ENCODE measurements at places on chromosomes 7 and 10.

- no peak for DNase-seq
Measured at GRCh38 chr7:76191783-76192240, 9.9 kb upstream of the SRRM3 start.

DNA sequence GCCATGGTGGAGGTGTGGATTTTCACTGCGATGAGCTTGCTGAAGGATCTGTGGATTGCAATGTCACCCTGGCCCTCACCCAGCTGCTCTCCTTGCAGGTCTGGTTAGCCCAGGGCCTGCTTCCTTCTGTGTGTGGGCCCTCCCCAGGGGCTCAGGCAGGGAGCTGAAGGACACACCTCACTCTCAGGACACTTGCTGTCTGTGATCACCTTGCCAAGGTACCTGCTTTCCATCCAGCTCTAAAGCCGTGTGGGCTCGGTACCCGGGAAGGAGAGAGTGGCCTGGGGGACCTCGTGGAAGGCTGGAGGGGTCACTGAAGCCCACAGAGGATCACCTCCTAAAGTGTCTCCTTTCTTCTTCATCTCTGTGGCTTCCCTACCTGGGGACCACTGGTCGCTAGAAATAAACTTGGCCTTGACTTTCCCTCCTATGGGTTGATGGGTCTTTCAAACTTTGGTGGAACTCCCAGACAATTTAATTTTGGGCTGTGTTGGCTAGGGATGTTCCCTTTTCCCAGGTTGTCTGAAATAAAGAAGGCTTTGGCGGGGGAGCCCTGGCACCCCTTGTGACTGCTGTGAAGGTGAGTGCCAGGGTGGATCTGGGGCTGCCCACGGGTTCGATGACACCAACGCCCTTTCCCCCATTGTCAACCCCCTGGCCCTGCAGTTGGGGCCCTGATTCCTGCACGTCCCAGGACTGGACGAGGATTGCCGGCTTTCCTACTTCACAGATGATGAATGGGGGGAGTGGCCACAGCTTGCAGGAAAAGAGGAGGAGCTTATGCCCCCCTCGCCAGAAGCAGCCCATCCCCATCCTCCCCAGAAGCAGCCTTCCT, 331.0 kb downstream of the ADARB2 start:
- no peak for DNase-seq

DNA sequence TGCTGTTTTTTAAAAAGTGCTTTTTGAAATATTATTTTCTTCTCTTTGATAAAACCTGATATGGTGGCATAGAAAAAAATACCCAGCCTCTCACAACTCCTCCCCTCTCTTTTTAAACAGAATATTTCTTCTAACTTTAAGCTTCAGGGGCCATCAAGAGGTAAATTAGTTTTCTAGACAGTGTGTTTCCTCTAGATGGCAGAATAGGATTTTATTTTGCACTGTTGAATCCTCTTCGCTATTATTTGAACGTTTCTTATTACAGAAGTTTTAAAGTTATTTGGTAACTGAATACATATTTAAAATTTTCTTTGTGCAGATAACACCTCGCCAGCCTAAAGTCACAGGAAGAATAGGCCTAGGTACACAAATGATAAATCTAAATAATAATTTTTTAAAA, 30.3 kb downstream of the ARL5B start:
- DNase-seq = no peak

GRCh38 chr10:8402576-8402975, 348.1 kb downstream of the GATA3 start:
- DNase-seq = no peak

- DNase-seq = no peak
Measured at GRCh38 chr7:157676001-157676400, 339.2 kb downstream of the DNAJB6 start.

GRCh38 chr10:87818505-87819288, 671 bp upstream of the ATAD1 start:
- DNase-seq = peak; percentile 28

DNA sequence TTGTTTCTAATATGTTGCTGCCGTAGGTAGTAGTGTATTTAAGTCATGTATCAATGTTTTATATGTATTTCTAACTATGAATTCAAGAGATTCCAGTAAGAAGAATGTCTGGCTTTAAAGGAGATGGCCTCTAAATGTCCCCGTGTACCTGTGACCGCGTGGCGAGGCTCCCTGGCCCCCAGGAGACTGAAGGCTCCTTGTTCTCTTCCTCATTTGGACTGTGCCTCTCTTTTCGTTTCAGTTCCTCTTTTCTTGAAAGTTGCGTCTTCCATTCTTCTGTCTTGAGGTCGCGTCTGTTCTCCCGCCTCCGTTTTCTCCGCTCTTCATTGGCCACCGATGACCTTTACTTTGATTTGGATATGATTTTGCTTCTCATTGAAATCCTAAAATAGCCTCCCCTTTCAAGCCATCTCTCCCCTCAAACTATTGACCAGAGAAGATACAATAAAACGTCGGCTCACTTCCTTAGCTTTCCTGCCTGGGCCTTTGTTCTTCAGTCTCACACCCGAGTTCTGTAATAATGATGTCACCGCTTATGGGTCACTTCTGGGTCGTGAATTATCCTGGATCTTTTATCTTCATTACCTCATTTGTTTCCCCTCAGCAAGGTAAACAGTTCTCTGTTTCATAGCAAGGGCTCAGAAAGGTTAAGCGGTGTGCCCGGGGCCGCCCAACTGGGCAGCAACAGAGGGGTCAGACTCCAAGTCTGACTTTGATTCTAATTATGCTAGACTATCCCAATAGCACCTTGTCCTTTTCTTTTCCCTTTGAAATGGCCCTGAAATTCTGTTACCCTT, 28.7 kb downstream of the WIPI2 start:
- no peak for DNase-seq

DNA sequence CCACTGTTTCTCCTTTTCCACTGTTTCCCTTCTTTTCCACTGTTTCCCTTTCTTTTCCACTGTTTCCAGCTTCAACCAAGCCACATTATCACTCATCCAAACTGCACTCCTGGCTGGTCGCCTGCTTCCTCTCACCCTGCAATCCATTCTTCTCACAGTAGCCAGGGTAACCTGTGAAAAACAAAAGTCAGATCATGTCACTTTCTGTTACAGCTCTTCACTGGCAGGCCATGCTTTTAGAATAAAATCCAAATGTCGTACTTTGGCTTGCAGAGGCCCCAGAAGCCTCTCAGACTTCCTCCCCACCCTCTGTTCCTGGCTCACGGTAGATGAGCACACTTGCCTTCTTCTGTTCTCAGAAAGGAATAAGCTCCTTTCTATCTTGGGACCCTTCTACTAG, 33.9 kb downstream of the STARD3NL start:
- DNase-seq = no peak

DNA sequence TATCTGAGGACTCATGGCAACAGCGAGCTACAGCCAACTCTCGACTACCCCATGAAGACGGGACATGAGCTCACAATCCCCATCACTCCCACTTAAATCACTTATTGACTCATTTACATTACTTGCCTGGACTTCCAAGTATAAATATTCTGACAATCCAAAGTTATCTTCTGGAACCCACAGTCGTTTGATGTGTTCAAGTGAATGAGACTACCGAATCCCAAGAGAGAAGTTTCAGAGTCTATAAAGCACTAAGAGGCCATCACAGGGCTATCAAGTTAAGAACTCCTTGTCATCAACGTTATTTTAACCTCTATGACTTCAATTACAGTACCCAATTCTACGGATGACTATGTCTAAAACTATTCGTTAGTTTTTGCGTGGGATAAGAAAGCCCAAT, 11.5 kb upstream of the ANAPC16 start:
- DNase-seq = no peak

DNA sequence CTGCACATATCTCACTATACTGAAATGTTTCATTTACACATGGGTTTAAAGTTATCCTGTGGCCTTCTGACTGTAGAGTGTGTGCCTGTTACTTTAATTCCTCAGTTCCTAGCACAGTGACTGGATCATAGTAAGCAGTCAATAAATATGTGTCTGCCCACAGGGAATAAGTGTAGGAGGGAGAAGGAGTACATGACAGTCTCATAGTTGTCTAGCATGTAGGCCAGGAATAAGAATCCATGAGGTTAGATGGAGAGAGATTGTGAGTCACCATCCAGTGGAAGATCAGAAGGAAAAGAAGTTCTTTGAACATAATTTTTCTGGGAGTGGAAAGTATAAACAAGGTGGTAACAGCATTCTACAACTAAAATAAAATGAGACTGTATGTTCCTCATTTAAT, 36.6 kb upstream of the SEMA3A start:
- no peak for DNase-seq

GRCh38 chr7:130490888-130491804, 739 bp upstream of the MEST start:
- peak; percentile 10 for DNase-seq

GRCh38 chr7:100496509-100496908, 12.8 kb downstream of the NYAP1 start:
- DNase-seq = no peak

DNA sequence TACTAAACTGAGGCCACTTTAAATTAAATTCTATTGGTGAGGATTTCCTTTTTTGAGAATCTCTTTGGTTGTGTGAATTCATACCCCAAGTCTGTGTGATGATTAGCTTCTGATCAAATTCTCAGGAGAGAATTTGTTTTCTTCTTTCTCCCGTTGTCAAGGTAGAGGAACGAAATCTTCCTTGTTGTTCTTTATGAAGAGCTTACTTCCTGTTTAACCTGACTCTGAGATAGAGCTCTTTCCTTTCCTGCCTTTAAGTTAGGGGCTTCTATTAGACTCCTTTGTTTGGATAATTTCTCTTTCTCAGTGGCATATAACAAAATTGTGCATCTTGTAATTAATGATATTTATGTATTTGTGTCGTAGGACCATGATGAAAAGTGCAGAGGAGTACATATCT, 572.1 kb downstream of the REEP3 start:
- no peak for DNase-seq

GRCh38 chr10:93068411-93069244, 5.1 kb upstream of the CYP26A1 start:
- no peak for DNase-seq

DNA sequence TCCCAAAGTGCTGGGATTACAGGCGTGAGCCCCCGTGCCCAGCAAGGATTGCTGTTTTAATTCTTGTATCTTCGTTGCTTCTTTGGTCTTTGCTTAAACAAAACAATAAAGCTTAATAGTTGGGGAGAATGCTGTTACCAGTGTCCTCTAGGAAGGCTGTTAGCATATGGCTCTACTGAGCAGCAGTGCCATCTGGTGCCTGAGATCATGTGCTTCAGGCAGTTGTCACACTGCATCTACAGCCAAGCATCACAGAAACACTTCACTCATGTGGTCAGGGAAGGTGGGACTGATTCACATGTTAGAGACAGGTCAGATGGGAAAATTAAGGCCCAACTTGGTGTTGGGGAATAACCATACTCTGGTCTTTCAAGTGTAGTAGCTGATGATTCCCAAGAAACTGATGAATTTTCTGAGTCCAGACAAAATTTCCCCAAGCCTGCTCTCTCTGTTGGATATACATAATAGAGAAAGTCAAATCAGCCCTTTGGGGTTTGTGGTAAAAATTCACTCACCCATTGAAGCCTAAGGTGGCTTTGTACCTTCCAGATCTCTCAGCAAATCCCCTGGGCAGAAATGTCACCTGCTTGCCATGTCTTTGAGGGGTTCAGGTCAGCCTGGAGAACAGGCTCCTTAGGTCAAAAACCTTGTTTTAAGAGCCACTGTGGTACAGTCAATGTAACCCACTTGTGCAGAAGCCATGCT, 28.4 kb downstream of the UBE2D4 start:
- DNase-seq = no peak

- DNase-seq = no peak
Measured at GRCh38 chr10:131148270-131148669, 163.3 kb downstream of the TCERG1L start.

DNA sequence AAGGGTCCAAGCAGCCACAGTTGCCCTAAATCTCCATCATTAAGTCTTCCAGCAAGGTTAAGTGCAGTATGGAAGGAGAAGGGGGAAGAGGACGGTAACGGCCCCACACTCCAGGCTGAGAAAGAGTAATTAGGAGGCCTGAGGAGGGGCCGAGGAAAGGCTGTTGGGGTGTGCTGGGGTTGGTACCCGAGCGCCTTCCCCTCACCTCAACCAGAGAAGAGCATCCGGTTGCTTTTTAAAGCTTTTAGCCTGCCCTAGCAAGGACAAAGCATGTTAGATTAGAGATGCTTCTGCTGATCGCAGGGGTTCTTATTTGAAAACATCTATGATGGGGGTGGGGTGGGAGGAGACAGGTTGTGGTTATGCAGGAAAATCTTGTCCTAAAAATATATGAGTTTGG, 9.0 kb upstream of the ZSCAN21 start:
- no peak for DNase-seq

- no peak for DNase-seq
Measured at GRCh38 chr7:139131-139530, 53.2 kb upstream of the FAM20C start.

DNA sequence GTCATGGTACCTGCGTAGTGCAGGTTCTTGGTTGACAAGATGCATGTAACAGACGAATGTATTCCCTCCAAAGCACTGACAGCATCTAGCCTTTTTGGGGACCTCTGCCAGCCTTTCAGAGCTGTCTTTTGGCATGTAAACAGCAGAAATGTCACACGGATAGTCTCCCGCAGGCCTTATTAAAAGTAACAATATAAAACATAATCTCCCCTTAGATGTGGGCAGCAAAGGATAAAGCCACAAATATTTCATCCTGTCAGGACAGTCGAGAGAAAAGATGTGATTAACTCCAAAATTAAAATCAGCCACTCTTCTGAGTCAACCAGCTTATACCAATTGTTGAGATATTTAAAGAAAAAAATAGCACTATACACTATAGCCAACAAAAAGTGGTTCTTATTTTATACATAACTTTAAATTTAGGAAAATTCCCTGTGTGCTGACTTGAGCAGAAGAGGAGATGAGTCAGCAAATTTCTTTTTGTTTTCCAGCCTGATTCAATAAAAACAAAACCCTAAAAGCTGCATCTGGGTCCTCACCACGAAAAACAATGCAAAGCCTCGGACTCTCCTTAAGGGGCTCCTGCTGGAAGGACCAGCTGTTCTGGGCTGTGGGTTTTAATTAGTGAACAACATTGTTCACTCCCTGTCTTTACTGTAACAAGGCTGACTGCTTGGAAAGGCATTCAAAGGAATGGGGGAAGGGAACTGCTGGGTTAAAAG, 240.2 kb downstream of the ADAM12 start:
- DNase-seq = no peak

DNA sequence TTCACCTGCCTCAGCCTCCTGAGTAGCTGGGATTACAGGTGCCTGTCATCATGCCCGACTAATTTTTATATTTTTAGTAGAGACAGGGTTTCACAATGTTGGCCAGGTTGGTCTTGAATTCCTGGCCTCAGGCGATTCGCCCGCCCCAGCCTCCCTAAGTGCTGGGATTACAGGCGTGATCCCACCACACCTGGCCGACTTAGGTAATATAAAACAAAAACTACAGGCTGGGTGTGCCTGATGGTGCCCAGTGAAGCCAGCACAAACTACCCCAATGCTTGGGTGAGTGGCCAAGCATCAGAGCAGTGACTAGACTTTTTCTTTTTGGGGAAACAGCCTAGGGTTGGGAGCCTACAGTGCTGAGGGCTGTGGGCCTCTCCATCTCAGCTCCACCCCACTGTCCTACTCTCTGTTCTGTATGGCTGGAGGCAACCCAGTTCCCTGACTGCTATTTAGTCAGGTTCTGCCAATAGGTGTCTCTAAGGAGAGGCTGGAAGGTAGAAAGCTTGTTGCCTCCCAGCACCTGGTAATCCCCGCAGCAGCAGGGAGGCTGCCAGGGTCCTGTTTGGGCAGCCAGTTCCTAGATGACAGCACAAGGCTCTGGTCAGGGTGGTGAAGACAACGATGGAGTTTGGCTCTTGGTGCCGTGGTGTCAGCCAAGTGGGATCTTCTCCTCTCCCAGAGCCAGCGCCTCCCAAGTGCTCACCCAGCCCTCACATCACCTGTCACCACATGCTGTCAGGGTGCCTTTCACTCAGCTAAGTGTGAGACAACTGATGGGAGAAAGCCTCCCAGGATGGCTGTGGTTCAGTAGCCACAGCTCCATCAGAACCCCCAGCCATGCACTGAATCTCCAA, 10.4 kb upstream of the NACAD start:
- DNase-seq = no peak
